MCF 10A (cell line): ENCODE measurements at places on chromosomes 6 and 20.

DNA sequence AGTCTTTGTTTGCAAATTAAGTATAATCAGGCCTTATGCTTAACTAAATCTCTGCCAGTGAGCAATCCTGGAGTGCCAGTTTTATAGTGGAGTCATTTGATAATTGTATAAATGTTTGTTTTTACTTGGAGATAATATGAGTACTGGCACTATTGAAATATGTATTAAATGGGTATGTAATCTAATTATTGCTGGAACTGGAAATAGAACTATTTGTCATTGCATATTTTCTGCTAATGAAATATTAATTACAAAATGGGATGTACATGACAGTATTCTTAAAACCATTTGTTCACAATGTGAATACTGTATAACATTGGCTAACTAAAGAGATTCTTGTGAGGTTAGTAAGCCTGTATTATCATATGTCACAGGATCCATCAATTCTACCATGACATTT is 20.5 kb upstream of the LMBRD1 start:
- DNase-seq = no peak

GRCh38 chr20:3461911-3462677 is 8.7 kb upstream of the ATRN start:
- peak; percentile 18 for DNase-seq

DNA sequence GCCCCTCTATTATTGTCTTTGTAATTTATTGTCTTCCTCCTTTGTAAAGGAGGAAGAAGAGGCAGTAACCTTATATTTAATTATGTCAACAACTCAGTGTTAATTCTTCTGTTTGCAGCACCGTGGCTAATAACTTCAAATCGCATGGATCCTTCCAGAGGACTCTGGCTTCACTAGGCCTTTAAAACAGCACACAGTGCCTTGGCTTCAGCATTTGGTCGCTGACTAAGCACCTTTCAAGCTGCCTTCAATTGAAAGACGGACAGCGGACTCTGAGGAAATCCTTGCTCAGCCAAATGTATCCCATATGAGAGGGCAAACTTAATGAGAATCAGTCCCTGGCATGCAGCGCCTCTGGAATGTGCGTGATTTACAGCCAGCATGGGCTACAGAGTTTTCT is 64.2 kb downstream of the SGK1 start:
- DNase-seq = no peak

- DNase-seq = no peak
These were observed 25.9 kb downstream of the UQCC2 start for GRCh38 chr6:33685411-33686224.

- DNase-seq = no peak
These were observed 70.6 kb downstream of the SGK1 start for GRCh38 chr6:134247231-134247833.
